Globus pallidus (tissue), 1 donor: ENCODE measurements at places on chromosomes 5 and 9.

- no peak for DNase-seq
Measured at GRCh38 chr9:35766997-35767396, 12.9 kb upstream of the MSMP start.

DNA sequence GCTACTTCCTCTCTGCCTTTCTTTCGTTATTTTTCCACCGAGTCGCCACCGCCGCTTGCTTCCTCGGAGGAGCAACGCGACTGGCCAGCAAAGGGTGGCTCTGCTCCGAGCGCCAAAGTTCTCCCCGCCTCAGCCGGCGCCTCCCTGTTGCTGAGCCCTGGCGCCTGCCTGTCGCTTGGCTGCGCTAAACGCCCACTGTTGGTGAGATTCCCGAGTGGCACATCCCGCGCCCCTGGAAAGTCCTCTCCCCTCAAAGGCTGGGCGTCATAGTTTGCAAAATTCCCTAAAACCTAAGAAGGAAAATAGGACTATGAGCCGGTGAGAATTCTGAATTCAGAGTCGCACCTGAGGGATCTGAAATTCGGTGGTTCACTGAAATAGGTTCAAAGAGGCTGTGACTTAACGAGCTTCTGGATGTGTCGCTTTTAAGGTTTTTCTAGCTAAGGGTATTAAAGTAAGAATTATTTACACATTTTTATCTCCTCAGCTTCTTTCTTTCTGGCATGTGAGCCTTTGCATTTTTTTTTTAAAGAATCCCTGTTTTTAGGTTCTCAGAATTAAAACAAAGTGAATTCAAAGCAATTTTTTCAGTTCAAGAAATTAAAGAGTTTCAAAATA is at the start of gene GRIN3A:
GRIN3A (minus strand) TSS at position 82 of the 618 bp plus-strand sequence. CDS start 668 bp downstream, outside the sequence.
- peak; percentile 1 for DNase-seq

- DNase-seq = no peak
Measured at GRCh38 chr5:176812269-176813259, 2.2 kb downstream of the UNC5A start.

DNA sequence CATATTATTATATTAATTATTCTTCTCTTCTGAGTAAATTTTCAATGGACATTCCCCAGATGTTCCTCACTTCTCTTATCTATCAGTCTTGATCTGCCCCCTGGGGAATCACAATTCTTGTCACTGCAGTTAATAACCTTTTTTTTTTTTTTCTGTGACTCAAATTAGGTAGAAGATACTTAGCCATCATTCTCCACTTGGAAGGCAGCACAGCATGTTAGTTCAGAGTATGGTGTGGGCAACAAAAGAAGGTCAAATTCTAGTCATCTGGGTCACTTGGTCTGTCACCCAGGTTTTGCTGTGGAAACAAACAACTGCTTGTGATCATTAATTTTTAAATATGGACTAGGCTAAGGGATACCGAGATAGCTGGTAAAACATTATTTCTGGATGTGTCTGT is 8.1 kb upstream of the MOB3B start:
- no peak for DNase-seq

- no peak for DNase-seq
Measured at GRCh38 chr5:135980620-135981019, 25.8 kb upstream of the LECT2 start.

- no peak for DNase-seq
Measured at GRCh38 chr5:165569551-165569950, 2064.1 kb downstream of the MAT2B start.

- no peak for DNase-seq
Measured at GRCh38 chr9:108904161-108904560, 29.8 kb downstream of the ELP1 start.

GRCh38 chr9:88025411-88026117 is 51.2 kb upstream of the CDK20 start:
- no peak for DNase-seq

DNA sequence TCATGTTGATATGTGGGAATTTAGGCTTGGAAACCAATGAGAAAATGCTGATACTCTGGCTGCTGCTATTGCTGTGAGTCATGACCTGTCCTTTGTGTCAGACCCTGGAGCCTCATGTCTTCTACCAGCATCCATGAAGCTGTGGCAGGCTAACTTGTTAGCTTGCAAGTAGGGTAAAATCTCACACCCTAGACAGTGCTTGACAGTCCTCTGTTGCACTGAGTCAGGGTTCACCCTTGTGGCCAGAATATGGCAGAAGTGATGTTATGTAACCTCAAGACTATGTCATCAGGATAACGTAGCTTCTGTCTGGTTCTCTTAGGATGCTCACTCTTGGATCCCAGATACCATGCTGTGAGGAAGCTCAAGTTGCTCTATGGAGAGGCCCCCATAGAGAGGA is 110.8 kb downstream of the LHX2 start:
- DNase-seq = no peak

GRCh38 chr9:16126042-16126441 is 573.2 kb downstream of the CCDC171 start:
- no peak for DNase-seq

- DNase-seq = no peak
Measured at GRCh38 chr9:128913048-128913900, 7.5 kb upstream of the PHYHD1 start.

DNA sequence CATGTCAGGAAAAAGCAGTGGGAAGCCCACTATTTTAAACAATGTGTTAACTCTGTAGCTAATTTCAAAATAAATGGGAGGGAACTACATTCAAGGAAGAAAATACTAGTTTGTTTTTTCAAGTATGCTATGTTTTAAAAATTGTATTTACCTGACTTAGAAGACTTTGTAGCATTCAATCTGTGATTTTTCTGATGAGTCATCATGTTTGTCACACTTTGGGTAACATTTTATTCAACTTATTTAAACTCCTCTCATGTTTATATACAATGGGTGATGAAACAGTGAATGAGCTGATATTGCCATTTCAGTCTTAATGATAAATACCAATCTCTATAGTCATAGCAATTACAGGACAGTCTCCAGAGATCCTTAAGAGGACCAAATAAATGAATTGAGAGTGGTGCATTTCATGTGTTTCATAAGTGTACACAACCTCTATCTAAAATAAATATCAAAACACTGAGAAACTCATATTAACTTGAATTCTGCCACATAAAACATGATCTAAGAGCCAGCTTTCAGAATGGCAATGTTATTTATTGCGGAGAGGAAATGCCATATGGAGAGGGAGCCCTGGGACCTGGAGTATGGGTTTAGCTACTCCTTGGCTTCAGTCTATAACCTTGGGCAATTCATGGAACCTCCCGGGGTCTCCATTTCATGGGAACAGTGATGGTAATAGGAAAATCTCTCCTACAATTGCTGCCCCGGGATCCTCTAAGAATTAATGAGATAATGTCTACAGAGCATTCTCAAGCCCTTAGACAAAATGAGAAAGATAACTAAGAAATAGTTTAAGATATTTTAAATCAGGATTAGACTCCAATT is 913.9 kb downstream of the TLE4 start:
- no peak for DNase-seq

- DNase-seq = no peak
Measured at GRCh38 chr5:57531333-57531732, 48.7 kb upstream of the ACTBL2 start.

GRCh38 chr5:169648725-169649310 is 11.7 kb downstream of the DOCK2 start:
- no peak for DNase-seq

- peak; percentile 84 for DNase-seq
Measured at GRCh38 chr9:94681508-94681907, 42.2 kb upstream of the FBP1 start.

- no peak for DNase-seq
Measured at GRCh38 chr5:4531756-4532704, 608.1 kb upstream of the ADAMTS16 start.

DNA sequence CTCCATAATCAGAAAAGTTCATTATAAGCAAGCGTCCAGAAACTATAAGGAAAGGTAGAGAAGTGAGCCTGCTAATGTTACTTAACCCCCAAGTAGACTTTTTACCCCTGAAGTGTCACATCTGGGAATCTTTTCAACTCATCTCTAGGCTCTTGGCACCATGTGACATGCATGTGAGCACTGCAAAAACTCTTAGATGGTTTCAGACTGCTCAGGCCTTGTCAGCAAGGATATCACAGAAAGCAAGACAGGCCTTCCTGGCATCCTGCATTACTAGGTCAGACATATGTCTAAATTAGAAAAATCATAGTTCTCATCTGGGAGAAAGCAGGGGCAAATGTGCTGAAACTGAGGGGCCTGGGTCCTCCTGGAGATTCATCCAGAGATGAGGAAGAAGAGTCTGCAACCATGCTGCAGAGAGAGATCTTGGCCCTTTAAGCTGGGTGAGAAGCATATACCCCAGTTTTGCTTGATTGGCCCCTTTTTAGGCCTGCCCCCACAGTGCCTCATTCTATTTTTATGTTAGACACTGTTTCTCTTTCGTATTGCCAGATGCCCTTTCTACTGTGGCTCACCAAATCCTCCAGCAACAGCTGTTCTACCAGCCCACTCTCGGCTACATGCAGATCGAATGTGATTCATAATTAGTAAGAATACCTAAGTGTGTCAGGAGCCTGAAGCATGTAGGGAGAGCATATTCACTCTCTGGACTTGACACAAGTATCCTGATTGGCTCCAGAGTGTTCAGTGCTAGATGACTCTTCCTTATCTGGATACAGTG is 19.0 kb downstream of the TMEM8B start:
- DNase-seq = no peak

GRCh38 chr9:93667006-93667405 is 90.6 kb downstream of the PHF2 start:
- DNase-seq = no peak

DNA sequence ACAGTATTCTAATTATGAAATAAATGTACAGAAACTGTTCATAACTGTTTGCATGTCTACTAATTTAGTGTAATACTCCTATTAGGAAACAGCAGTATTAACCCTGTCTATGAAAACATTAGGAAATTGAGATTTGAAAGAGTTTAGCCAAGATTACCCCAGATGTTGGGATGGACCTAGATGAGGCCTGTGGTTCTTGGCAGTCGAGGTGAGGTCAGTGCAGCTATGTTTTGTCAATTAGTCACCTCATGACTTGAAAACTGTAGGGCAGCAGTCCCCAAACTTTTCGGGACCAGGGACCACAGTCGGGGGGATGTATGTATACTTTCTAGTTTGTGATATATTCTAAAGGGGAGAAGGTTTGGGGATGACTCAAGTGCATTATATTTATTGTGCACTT is 4.7 kb downstream of the LNPEP start:
- DNase-seq = no peak

DNA sequence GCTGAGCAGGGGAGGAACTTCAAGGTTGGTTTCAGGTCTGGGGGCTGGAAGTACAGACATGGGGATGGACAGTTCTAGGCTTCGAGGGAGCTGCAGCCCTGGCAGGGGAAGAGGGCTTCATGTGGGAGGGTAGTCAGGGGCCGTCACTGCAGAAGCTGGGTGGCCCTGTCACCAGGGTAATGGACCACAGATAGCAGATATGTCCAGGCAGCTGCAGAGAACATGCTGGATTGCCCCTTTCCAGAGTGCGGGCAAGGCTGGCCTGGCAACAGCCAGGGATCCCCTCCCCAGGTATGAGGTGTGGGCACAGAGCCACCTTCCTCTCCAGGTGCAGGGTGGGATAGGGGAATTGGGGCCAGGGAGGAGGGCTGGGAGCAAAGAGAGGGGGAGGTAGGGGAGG is 206.5 kb downstream of the GADD45G start:
- DNase-seq = no peak

- no peak for DNase-seq
Measured at GRCh38 chr9:94875300-94876020, 149.0 kb downstream of the AOPEP start.

- no peak for DNase-seq
Measured at GRCh38 chr9:93458712-93459111, 5.3 kb upstream of the FAM120AOS start.

DNA sequence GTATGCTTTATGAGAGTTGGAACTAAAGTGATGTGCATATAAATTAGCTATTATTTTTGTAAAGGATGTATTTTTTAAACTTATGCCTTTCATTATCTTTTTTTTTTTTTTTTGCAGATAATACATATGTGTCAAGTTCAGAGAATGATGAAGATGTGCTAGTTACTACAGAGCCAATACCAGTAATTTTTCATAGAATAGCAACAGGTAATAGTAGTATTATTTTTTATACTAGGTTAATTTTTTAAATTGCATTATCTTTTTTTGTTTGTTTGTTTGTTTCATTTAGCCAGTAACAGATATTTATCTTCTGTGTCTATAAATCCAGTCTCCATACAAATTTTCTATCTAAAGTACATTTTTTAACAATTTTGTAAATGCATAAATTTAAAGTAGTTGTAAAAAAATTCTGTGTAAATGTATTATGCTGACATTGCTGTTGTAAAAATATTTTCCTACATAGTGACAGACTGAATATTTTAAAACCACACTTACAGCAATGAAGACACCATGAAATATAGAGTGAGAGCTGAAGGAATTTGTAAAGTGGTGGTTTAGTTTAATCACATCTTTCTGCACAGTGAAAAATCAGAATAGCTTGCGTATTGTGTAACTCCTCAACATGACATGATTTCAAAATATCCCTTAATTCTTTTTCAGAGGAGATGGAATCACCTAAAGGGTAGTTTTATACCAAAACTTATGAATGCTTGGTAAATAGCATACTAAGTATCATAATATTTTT is 93.3 kb downstream of the PARP8 start:
- DNase-seq = no peak

DNA sequence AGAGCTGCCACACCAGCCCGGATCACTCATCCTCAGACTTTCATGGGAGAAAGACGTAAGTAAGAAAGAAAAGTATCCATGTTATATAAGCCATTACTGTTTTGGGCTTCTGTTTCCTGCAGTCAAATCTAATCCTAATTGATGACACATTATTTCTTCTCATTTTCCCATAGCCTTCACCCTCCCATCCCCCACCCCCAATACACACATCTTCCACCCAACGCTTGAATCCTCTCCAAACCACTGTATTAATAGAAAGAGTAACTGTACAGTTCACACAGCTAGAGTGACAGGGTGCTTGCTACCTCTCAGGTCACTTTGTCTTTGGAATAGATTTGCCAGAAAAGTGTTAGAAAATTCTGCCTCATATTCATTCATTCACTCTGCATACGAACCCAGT is 69.3 kb upstream of the IL17B start:
- DNase-seq = no peak

- DNase-seq = no peak
Measured at GRCh38 chr5:32740651-32741050, 29.5 kb downstream of the NPR3 start.

DNA sequence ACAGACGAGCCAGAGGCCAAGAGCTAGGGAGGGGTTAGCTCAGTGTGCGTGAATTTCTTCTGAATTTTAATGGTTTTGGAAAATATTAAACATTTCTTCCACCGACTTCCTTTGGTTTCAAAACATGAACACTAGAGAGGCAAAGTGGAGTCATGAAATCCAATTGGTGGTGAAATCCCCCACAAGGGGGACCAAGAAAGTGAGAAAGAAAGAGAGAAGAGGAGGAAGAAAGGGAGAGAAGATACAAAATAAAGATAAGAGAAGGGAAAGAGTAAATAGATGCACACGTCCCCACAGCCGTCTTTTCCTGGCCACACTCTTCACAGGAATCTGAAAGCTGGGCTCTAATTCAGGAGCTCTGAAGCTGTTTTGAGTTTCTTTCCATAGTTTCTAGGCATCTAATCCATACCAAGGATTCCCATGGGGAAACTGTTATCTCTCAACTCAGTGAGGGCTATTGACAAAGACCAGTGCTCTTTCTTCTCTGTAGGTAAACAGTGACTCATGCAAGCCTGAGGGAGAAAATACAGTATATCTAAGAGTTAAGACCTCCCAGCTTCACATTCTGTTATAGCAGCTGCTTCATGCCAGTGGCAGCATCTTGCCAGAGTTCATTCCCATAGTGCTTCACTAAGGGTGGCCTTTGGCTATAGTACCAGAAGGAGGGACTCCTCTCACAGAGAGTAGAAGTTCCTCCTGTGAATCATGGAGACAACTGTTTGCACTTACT is 115.8 kb upstream of the LIFR start:
- no peak for DNase-seq
